NCI-H460 (cell line): ENCODE measurements at places on chromosomes 5 and 9. TPM values are rescaled to one million over a fixed set of nuclear protein-coding genes. Genes with fewer than 3 reads are reported as not detected.

The SET gene
- total RNA-seq, result 863 and 882 TPM in 2 replicates

The NUTM2G gene
- not detected in 2 replicates for total RNA-seq

The PSAT1 gene
- total RNA-seq, result 501 and 549 TPM in 2 replicates

The HMCN2 gene
- 0.20 and 0.38 TPM in 2 replicates for total RNA-seq

The TNFSF8 gene
- not detected in 2 replicates for total RNA-seq

The GPR150 gene
- not detected in 2 replicates for total RNA-seq

The PAEP gene
- 2.9 and 3.7 TPM in 2 replicates for total RNA-seq

The RFX3 gene
- total RNA-seq, result 4.4 and 4.5 TPM in 2 replicates

The IL7R gene
- not detected in 2 replicates for total RNA-seq

The HSPB3 gene
- not detected in 2 replicates for total RNA-seq

The SPATA31E1 gene
- total RNA-seq, result not detected in 2 replicates

The SHROOM1 gene
- total RNA-seq, result 6.1 and 8.2 TPM in 2 replicates

The PMPCA gene
- total RNA-seq, result 45.6 and 59.7 TPM in 2 replicates

The GCNT1 gene
- 0.55 and 0.79 TPM in 2 replicates for total RNA-seq

DNA sequence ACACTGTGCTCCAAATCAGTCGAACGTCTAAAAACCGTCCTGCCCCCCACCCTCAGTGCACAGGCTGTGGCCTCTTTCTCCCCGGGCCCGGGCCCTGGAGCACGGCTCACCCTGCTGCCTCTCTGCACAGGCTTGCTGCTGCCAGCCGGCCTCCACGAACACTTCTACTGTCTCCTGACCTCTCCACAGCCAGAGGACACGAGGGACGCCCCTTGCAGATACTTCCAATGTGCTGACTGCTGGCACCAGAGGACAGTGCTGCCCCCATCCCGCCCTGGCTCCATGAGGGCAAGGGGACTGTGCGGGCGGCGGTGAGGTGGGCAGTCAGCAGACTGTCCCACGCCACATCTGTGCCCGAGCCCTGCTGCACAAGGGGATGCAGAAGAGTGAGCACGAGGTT lies 174.8 kb downstream of the COL23A1 start:
- DNase-seq, result no peak

DNA sequence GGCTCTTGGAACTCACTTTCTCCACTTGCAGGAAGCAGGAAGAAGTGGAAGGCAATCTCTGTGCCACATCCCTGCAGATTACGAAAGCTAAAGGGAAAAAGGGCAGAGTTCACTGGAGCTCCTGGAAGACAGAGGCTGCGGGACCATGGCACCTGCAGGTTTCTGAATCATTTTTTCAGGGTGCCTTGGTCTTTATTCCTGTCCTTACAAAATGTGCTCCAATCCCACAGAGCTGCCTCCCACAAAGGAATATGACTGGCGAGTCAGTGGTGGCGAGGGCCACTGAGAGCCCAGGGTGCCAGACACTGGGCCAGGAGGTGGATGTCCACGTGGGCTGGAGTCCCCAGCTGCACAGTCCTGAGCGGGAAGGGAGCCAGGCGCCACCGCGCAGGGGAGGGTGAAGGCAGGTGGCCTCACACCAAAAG lies 183.0 kb downstream of the FANCC start:
- no peak for DNase-seq

DNA sequence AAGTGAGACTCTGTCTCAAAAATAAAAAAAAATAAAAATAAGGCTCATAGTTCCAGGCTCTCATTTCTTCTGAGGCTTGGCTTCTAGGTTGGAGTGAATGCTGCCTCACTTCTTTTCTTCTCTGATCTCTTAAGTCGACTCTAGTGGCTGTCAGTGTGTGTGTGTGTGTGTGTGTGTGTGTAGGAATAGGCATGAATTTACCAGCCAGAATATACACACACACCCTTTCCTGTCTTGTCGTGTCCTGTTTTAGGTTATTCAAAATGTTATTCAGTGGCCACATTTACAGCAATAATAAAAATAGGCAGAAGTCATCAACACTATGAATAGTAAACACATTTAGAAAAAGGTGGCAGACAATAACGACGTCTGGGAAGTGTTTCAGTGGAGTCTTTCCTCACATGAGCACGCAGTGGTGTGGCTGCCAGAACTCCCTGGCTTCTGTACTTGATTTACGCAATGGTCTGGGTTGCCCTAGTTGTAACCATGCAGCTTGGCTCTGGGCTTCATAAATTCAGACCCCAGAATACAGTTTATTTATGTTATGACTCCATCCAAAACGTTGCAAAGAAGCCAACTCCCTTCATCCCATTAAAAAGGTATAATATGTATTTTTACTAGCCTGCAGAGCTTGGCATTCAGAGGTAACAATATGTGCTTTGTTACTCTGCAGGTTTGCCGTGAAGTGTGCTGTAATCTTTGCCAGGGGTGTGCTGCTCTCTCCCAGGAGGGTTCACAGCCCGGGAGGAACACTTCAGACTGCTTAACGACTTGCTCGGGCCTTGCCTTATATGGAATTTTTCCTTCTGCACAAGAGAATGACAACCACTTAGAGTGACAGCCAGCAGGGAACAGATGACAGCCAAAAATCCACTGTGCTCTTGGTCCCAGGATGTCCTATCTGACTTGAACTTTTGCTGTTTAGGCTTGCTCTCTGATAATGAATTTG lies 34.4 kb upstream of the PALM2AKAP2 start:
- no peak for DNase-seq

DNA sequence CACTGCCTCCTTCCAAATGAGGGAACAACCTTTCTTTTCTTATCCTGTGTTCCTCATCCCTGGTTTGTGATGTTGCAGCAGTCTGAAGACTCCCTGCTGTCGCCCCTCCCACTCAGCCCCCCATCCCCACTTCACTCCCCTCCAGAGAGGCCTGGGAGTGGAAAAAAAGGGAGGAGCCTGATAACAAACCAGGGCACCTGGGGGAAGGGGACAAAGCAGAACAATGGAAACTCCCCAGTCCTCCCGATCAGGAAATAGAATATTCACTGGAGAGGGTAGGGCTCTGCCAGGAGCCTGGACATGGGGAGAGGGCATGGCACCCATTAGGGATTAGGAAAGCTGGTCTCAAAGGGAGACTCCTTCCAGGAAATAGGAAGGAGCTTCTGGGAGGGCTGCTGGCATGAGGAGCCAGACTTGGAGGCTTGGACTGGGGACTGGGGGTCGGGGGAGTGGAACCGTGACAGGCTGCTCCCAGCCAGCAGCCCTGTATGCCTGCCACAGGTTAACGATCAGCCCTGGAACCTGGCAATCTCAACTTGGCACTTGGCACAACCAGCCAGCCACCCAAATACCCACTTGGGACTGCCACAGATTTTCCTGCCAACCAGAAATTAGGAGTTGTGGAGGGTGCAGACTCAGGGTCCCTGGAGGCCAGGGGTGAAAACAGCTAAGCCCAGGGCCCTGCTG lies 20.0 kb downstream of the PCDH1 start:
- no peak for DNase-seq

GRCh38 chr5:55418994-55419968 lies 111.5 kb downstream of the MTREX start:
- DNase-seq, result no peak

DNA sequence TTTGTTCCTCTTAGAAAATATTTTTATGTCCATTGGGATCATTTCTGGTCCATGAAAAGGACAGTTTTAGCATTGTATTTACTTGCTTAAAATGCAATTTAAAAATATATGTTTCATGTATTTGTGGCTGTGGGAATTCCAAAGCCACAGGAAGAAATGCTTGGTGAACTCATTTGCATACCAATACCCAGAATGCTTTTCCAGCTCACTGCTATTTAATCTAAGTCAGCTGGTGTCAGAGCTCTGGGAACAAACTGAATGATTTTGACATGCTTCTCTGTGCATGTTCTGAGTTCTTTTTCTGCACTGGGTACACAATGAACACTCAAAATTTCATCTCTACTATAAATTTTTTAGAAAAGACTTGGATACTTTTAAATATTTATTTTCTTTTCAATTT lies 482.8 kb upstream of the ARRDC3 start:
- DNase-seq, result no peak

- DNase-seq, result no peak
Observed at GRCh38 chr5:57382655-57383054, 100.0 kb downstream of the ACTBL2 start.

GRCh38 chr9:81894891-81895290 lies 33.3 kb upstream of the SPATA31D4 start:
- no peak for DNase-seq

DNA sequence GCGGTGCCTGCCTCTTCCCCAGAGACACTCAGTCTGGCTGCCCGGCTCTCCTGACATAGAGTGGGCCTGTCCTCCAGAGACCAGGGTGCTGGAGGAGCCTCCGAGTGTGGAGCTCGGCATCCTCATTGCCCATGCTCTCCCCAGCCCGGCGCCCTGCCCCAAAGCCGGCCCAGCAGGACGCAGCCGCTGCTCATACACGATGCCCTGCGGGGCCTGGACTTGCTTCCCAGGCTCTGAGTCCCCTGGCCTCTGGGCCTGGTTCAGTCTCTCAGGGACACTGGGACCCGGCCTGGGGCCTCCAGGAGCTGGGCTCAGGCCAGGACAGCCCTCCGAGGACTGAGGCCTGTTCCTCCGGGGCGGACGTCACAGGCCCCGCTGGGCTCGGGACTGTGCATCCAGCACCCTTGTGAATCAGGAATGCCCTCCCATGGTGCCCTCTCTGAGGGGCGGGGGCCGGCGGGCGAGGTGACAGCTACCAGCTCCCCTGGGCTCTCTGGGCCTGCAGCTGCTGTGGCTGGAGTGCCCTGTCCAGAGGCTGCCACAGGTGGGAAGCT lies 23.2 kb downstream of the TPPP start:
- no peak for DNase-seq

DNA sequence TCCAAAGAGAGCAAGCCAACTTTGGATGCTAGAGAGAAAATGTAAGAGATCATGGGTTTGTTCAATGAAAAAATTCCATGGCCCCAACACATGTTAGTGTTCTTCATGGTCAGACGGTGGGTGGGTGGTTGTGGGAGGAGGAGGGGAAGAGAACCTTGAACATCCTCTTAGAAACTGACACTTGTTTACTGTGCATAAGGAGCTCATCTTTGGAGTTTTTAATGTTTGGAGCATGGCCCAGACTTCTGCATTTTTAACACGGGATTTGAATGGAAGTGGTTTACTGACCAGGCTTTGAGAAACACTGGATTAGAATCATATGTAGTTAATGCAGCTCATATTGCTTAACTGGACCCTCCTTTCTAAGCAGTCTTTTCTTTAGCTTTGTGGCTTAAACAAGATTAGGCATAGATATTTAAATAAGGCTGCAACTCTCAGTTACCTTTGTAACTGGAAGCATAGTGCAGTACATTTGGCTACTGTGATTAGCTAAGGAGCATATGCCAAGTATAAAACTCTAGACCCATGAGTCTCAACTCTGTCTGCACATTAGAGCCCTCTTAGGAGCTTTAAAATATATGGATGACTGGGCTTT lies 60.1 kb downstream of the FOCAD start:
- no peak for DNase-seq

DNA sequence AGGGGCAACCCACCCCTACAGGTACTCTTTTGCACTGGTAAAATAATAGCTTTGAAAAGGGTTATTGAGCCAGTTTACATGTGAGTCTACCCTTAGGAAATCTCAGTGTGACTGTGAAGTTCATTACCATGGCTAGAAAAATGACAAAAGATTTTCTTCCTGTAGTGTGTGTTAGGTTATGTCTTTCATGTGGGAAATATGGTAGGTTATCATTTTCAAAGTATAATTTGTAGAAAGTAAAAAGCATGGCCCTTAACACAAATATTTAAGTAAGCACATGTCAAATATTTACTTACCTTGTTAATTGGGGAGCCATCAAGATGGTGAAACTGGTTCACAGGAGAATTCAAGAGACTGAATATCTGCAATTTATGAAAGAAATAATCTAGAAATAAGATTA lies 37.3 kb upstream of the PLPP1 start:
- no peak for DNase-seq

DNA sequence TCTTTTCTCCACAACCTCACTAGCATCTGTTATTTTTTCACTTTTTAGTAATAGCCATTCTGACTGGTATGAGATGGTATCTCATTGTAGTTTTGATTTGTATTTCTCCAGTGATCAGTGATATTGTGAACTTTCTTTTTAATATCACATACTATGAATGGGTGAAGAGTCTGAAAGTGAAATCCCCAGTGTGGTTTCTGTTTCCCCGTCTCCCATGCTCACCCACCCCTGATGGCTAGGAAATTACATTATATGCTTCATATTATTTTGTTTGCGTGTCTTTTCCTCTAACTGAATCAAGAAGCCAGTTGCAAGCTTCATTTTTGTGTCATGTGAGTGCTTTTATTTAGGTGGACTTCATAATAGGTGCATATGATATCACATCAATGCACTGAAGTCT lies 171.1 kb downstream of the ARHGAP26 start:
- DNase-seq, result no peak

- no peak for DNase-seq
Observed at GRCh38 chr5:114243281-114243971, 118.4 kb upstream of the KCNN2 start.

DNA sequence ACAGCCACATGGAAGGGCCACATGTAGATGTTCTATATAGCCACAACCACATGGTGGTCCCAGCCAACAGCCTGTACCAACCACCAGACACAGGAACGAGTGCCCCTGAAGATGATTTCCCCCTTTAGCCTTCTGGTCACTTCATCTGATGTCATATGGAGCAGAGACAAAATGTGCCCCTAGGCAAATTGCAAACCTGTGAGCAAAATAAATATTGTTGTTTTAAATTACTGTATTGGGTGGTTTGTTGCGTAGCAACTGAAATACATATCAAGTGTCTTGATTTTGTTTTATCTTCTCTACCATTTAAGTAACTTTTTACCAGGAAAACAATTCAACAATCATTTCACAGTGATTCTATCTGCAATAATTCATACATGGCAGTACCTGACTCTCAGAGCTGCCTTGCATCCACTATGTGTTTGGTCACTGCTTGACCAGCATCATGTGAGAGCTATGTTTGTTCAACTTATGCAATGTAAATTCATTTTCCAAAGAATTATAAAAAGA lies 142.5 kb upstream of the VLDLR start:
- DNase-seq, result no peak

DNA sequence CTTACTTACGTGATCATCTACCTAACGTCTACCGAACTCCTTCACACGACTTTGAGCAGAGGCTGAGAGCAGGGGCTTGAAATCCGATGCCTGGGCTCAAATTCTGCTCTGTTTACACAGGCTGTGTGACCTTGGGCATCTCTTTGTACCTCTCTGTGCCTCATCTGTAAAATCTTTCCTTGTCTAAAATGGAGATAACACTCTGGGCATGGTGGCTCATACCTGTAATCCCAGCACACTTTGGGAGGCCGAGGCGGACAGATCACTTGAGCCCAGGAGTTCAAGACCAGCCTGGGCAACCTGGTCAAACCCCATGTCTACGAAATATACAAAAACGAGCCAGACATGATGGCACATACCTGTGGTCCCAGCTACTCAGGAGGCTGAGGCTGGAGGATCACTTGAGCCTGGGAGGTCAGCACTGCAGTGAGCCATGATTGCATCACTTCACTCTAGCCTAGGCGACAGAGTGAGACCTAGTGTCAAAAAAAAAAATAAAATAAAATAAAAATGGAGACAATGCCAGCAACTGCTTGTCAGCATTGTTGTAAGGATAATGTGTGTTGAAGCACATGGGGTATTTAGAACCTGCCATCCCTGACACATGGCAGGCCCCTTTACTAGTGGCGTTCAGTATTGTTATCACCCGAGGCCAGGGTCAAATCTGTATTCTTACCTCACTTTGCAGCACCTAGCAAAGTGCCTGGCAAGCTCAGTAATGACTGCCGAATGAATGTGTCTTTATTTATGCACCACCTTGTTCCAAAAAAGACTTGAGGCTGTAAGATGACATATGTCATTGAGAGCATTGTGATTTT lies 32.6 kb upstream of the CRB2 start:
- no peak for DNase-seq

- no peak for DNase-seq
Observed at GRCh38 chr9:124527781-124528180, 20.6 kb upstream of the NR5A1 start.
